ENCODE measurements at places on chromosomes 3 and 15. TPM values are rescaled to one million over a fixed set of nuclear protein-coding genes. Genes with fewer than 3 reads are reported as not detected.

SLC24A5 gene
- total RNA-seq: not detected

IL17RB gene
- not detected for total RNA-seq

KBTBD12 gene
- total RNA-seq: not detected

MINAR1 gene
- total RNA-seq: 1.6 TPM

CP gene
- total RNA-seq: not detected

SLC12A1 gene
- not detected for total RNA-seq

THUMPD3 gene
- total RNA-seq: 79.2 TPM

HYAL1 gene
- total RNA-seq: not detected

MTFMT gene
- total RNA-seq: 26.2 TPM

DNAJC19 gene
- total RNA-seq: 52.1 TPM

SLC28A2 gene
- not detected for total RNA-seq

GRCh38 chr3:70990723-70991122 lies 592.8 kb downstream of the FOXP1 start:
- H3K4me1 ChIP-seq: peaks cover 21% of the 10 kb centered on the region
- no peak overlapping the region for H3K4me3 ChIP-seq
- no peaks in the 10 kb centered on the region for H3K27me3 ChIP-seq
- peak overlapping the region; percentile 73 for H3K27ac ChIP-seq
- peaks cover 16% of the 10 kb centered on the region for H3K36me3 ChIP-seq

DNA sequence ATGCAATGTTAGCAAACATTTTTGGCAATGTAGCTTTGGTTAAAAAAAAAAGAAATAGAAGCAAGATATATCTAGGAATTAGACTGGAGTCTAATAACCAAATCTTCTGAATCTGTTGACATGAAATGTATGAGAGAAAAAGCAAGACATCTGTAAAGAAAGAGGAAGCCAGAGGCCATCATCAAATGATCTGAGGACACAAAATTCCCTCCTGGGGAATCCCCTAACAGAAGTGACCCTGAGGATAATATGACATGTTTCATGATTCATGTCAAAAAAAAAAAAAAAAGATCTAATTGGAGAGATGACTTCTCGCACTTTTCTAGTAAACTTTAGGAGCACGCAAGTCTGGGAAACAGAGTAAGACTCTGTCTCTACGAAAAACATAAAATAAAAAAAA lies 70.9 kb downstream of the IMPG2 start:
- H3K36me3 ChIP-seq: no peaks in the 10 kb centered on the region
- no peak overlapping the region for H3K4me3 ChIP-seq
- DNase-seq: no peak
- H3K27ac ChIP-seq: no peak overlapping the region
- no peaks in the 10 kb centered on the region for H3K4me1 ChIP-seq

- DNase-seq: no peak
- H3K27ac ChIP-seq: no peak overlapping the region
- H3K36me3 ChIP-seq: no peaks in the 10 kb centered on the region
- H3K4me1 ChIP-seq: no peaks in the 10 kb centered on the region
Observed at GRCh38 chr3:27637346-27637995, 84.7 kb downstream of the EOMES start.

GRCh38 chr3:186090901-186091300 lies 18.0 kb downstream of the ETV5 start:
- DNase-seq: no peak
- peaks cover 7% of the 10 kb centered on the region for H3K36me3 ChIP-seq
- H3K4me1 ChIP-seq: peaks cover 8% of the 10 kb centered on the region
- no peaks in the 10 kb centered on the region for H3K27me3 ChIP-seq
- H3K27ac ChIP-seq: no peak overlapping the region

DNA sequence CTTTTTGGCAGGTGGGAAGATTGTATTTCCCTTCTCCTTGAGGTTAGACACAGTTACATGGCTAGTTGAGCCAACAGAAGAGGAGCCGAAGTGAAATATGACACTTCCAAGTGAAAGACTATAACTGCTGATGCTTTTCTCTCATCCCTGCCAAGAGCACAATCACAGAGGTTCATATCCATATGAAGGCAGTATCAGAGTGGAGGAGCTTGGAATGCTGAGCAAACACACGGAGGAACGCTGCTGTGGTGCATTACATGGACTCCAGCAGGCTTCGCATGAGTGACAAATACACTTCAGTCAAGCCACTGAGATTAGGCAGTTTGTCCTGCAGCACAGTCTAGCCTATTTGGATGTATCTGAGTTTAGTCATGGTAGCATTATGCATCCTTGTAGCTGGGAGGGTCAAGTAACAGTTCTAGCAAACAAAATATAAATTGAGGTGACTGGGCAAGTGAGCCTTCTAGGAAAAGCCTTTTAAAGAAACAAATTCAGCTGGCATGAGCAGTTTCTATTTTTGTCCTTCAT lies 5.4 kb downstream of the IQCF6 start:
- no peaks in the 10 kb centered on the region for H3K4me1 ChIP-seq
- no peaks in the 10 kb centered on the region for H3K36me3 ChIP-seq
- no peak for DNase-seq
- peaks cover 5% of the 10 kb centered on the region for H3K27me3 ChIP-seq
- no peak overlapping the region for H3K4me3 ChIP-seq
- no peak overlapping the region for H3K27ac ChIP-seq

DNA sequence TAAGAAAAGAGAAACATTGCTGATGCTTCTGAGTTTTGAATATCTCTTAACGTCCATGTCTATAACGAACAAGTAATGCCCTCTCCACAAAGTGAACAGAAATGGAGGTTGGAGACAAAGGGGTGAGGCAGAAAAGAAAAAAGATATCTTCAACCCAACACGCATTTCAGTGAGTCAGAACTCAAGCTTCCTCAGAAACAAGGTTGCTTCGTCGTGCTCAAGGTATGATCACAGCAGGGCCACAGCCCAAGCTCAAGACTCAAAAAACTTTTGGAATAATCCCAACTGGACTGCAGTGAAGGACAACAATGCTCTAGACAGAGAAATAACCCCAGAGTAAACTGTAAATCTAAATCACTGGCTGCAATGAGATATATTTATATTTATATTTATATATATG lies 18.9 kb downstream of the WNT5A start:
- no peak overlapping the region for H3K4me3 ChIP-seq
- no peaks in the 10 kb centered on the region for H3K27me3 ChIP-seq
- H3K27ac ChIP-seq: no peak overlapping the region
- H3K36me3 ChIP-seq: no peaks in the 10 kb centered on the region
- DNase-seq: no peak

GRCh38 chr3:155228676-155229075 lies 64.8 kb downstream of the STRIT1 start:
- H3K36me3 ChIP-seq: no peaks in the 10 kb centered on the region
- H3K27ac ChIP-seq: no peak overlapping the region
- H3K4me3 ChIP-seq: no peak overlapping the region
- no peaks in the 10 kb centered on the region for H3K4me1 ChIP-seq
- no peaks in the 10 kb centered on the region for H3K27me3 ChIP-seq

GRCh38 chr3:110261141-110261540 lies 810.5 kb upstream of the NECTIN3 start:
- no peaks in the 10 kb centered on the region for H3K4me1 ChIP-seq
- no peak overlapping the region for H3K27ac ChIP-seq
- no peaks in the 10 kb centered on the region for H3K27me3 ChIP-seq
- H3K4me3 ChIP-seq: no peak overlapping the region

GRCh38 chr3:156548041-156548687 lies 6.8 kb downstream of the SSR3 start:
- H3K27ac ChIP-seq: peak overlapping the region; percentile 88
- H3K36me3 ChIP-seq: peaks cover 100% of the 10 kb centered on the region
- H3K4me3 ChIP-seq: peak overlapping the region; percentile 1
- no peak for DNase-seq

- no peaks in the 10 kb centered on the region for H3K4me1 ChIP-seq
- peaks cover 7% of the 10 kb centered on the region for H3K27me3 ChIP-seq
- no peak overlapping the region for H3K27ac ChIP-seq
- no peak overlapping the region for H3K4me3 ChIP-seq
- no peak for DNase-seq
Observed at GRCh38 chr15:73515527-73515926, 72.6 kb downstream of the REC114 start.

GRCh38 chr15:81264072-81264857 lies 59.7 kb downstream of the STARD5 start:
- H3K36me3 ChIP-seq: no peaks in the 10 kb centered on the region
- no peak overlapping the region for H3K27ac ChIP-seq
- no peaks in the 10 kb centered on the region for H3K4me1 ChIP-seq

GRCh38 chr3:134903837-134904236 lies 108.8 kb downstream of the EPHB1 start:
- H3K27ac ChIP-seq: no peak overlapping the region
- H3K27me3 ChIP-seq: peaks cover 17% of the 10 kb centered on the region
- no peaks in the 10 kb centered on the region for H3K4me1 ChIP-seq
- no peaks in the 10 kb centered on the region for H3K36me3 ChIP-seq

DNA sequence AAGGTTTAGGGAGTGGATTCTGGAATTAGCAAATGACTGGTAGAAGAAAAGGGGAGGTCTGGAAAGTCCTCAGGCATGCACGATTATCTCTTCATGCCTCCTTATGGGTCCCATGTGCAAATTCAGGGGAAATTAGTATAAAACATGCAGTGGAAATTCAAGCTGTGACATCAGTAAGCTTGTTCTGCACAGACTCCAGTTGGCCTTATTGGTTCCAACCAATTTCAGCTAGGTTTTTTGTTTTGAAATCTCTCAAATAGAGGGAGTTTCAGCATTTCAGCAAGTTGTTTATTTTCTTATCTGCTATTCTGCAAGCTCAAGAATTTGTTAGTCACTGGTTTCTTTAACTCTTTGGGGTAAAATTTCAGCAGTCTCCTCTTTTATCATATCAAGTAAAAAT lies 774 bp upstream of the TMCO5A start:
- H3K4me1 ChIP-seq: no peaks in the 10 kb centered on the region
- peaks cover 4% of the 10 kb centered on the region for H3K27me3 ChIP-seq
- no peaks in the 10 kb centered on the region for H3K36me3 ChIP-seq
- no peak overlapping the region for H3K4me3 ChIP-seq
- no peak for DNase-seq

GRCh38 chr15:100501117-100501516 lies 27.6 kb downstream of the CERS3 start:
- H3K36me3 ChIP-seq: no peaks in the 10 kb centered on the region
- H3K27ac ChIP-seq: no peak overlapping the region
- H3K27me3 ChIP-seq: no peaks in the 10 kb centered on the region
- H3K4me3 ChIP-seq: no peak overlapping the region

DNA sequence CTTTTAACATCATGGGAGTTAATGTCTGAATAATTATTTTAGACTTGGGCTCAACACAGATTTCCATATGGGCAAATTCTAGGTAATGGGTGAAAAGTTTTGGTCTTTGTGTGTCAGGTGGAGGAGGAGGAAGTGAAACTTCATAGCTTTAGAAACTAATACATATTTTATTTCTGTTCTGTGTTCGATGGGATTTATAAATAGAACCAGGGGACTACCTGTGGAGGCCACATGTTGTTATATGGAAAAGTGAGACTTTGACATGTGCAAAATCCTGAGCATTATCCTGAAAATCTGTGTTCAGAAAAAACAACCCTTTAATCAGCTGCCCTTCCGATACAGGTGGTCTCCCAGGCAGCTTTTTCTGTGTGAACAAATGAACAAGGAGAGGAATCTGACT lies 209.5 kb downstream of the SOX2 start:
- H3K36me3 ChIP-seq: no peaks in the 10 kb centered on the region
- H3K27me3 ChIP-seq: no peaks in the 10 kb centered on the region
- H3K27ac ChIP-seq: no peak overlapping the region
- no peak overlapping the region for H3K4me3 ChIP-seq
- DNase-seq: no peak
- H3K4me1 ChIP-seq: peaks cover 7% of the 10 kb centered on the region
